Stimulated activated CD8-positive, alpha-beta memory T cell treated with anti-CD3 and anti-CD28 coated beads, Interleukin-2, amount 100 ng/mL, for 48 hours (primary cell): ENCODE measurements at places on chromosomes 7 and 10.

DNA sequence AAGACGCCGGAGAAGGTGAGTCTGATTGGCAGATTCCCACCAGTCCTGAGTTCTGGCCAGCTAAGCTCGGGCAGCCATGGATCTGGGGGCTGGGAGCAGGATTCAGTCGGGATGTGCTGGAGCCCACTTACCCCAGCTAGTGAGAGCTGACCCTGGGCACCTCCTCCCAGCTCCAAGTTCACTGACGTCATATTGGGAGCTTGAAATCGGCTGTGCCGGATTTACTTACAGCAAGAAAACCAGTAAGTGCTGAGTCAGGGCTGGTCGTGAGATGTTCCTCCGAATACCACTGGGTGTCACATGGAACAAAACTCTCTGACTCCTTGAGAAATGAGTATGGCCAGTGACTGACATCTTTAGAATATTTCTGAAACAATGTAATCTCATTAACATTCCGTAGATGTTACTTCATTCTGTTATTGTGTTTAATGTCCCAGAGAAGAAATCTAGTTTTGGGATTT lies 621.2 kb downstream of the SDK1 start:
- DNase-seq: no peak

- DNase-seq: no peak
Observed at GRCh38 chr10:127932521-127933270, 25.8 kb downstream of the PTPRE start.

DNA sequence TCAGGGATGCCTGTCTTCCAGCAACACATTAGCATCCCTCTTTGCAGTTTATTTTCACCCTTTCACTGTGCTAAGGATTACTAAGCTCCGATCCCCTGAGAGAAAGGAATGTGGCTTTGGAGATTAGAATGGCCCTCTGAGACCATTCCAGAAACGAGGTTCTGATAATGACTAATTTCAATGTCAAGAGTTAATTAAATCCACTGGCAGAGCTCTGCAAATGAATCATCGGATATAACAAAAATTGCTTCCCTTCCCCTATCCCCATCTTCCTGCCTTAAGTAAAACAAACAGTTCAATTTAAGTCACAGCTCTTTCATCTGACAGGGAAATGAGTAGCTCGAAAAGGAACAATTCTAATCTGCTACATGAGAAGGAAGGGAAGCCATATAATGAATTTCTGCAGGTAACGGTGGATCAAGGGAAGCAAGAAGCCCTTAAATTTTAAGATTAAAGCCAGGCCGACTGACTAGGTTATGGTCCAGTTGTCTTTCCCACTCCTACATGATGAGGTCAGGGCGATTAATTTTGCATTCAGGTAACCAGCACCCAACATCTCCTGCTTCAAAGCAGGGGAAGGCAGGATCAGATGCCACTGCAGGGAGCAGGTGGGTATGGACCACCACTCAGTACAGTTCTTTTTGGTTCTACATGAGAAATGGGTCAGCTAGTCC lies 50.5 kb downstream of the MALSU1 start:
- no peak for DNase-seq

- no peak for DNase-seq
Observed at GRCh38 chr10:71985542-71986250, 21.5 kb downstream of the CHST3 start.

- DNase-seq: no peak
Observed at GRCh38 chr10:128908099-128908498, 558.9 kb upstream of the MGMT start.

- no peak for DNase-seq
Observed at GRCh38 chr7:136016649-136017395, 39.7 kb upstream of the MTPN start.

DNA sequence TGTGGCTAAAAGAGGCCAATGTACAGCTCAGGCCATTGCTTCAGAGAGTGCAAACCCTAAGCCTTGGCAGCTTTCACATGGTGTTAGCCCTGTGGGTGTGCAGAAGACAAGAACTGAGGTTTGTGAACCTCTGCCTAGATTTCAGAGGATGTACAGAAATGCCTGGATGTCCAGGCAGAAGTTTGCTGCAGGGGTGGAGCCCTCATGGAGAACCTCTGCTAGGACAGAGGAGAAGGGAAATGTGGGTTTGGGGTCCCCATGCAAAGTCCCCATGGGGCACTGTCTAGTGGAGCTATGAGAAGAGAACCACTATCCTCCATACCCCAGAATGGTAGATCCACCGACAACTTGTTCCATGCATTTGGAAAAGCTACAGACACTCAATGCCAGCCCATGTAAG lies 12.4 kb downstream of the SORCS1 start:
- DNase-seq: no peak

GRCh38 chr7:158585721-158586498 lies 1.7 kb downstream of the PTPRN2 start:
- DNase-seq: no peak

DNA sequence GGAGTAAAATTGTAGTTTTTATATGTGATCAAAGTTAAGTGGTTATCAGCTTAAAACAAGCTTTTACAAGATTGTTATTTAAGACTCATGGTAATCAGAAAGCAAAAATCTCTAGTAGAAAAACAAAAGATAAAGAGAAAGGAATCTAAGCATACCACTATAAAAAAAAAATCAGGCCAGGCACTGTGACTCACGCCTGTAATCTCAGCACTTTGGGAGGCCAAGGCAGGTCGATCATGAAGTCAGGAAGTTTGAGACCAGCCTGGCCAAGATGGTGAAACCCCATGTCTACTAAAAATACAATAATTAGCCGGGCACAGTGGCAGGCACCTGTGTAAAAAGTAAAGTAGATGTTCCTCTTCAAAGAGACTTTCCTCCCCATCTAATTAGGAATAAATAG lies 265.9 kb upstream of the NRP1 start:
- no peak for DNase-seq

DNA sequence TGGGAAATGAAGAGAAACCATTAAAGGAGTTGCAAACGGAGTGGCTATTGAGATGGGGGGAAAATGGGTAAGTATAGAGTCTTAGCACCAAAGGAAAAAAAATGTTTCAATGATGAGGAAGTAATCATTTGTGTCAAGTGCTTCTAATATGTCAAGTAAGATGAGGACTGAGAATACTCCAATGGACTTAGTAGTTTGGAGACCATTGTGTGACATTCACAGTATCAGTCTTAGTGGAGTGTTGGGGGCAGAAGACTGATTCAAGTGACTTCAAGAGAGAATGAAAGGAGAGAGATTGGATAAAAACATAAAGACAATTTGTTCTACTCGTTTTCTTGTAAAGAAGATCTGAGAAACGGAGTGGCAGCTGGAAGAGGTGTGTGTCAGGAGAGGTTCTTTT lies 88.6 kb upstream of the ARID5B start:
- no peak for DNase-seq

GRCh38 chr10:112711366-112711765 lies 238.7 kb upstream of the TCF7L2 start:
- DNase-seq: no peak
